ENCODE measurements at places on chromosomes 5 and 9.
A peak's percentile ranks its signal among the peaks of the same experiment; 100 is the strongest.

DNA sequence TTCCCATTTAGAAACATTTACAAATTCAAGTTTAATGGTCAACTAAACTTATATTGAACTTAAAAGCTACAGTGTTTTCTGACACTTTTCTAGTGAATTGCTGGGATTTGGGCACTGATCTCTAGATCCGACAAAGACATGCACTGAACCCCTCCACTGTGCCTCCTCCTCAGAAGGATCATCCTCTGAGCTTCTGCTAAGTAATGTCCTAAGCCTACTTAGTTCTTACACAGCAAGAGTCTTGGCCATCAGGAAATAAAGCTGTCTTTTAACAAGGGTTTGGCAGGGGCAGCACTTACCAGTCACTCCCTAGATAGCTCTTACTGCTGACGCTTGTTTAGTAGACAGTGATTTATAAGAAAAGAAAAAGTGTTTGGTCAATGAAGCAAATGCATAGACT, 50.5 kb downstream of the FAM81B start:
- DNase-seq = no peak

DNA sequence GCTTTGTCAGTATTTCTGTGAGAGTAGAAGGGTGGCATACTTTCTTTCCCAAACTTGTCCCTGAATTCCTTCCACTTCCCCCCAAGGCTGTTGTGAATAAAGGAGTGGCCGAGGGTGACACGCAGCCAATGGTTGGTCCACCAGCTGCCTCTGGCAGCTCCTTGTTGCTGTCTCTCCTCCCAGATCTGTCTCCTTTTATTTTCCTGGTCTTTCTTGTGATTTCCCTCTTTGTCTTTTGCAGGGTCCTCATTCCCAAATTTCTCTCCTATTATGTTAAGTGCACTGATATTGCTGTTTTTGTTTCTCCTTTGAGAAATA, 137.5 kb upstream of the HMHB1 start:
- DNase-seq = no peak

- DNase-seq = no peak
Observed at GRCh38 chr5:139275956-139276355, 17.6 kb upstream of the MATR3 start.

GRCh38 chr5:77921094-77921768, 145.1 kb upstream of the TBCA start:
- no peak for DNase-seq

GRCh38 chr5:95959051-95959887, 2.4 kb downstream of the ELL2 start:
- no peak for DNase-seq

GRCh38 chr5:35587419-35587818, 30.2 kb upstream of the SPEF2 start:
- DNase-seq = no peak

- DNase-seq = no peak
Observed at GRCh38 chr9:19694601-19695000, 94.2 kb downstream of the SLC24A2 start.

GRCh38 chr9:134064711-134065110, 3.1 kb downstream of the BRD3 start:
- DNase-seq = no peak

DNA sequence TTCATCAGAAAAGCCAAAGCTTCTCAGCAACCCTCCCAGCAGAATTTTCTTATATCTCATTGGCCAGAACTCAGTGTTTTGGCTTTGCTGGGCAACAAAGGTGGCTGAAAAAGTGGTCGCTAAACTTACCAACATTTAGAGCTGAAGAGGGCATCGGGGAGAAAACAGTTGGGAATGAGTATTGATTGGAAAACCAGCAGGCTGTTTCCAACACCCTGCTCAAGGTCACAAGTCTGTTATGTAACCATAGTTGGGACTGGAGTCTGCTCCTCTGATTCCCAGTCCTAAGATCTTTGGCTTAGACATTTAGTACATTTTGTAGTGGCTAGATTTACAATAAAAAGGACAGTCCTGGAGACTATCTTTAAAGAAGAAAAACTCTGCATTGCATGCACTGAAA, 17.1 kb downstream of the IL12B start:
- no peak for DNase-seq

GRCh38 chr9:37565661-37566618, 10.2 kb downstream of the FBXO10 start:
- peak; percentile 21 for DNase-seq

GRCh38 chr9:136110082-136111061, 8.3 kb downstream of the TMEM250 start:
- no peak for DNase-seq

GRCh38 chr5:1481266-1481958, 36.2 kb upstream of the SLC6A3 start:
- DNase-seq = no peak

DNA sequence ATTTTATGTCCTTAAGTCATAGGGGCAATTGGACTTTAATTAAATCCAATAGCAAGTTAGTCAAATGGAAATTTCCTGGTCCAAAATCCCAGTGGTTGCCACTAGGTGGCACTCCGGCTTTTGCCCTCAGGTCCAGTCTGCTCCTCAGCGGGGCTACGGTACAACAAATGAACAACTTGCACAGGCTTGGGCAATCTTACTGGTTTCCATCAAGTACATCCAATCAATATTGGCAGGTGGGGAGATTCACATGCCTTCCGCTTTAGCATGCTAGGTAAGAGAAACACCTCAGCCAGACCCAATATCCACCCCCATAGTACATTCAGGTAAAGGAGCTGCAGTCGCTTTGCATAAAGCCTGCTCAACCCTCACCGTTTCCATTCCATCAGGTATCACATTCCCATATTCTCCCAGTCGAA, 6.3 kb upstream of the MXD3 start:
- no peak for DNase-seq

GRCh38 chr9:128792978-128793686, 6.1 kb downstream of the TBC1D13 start:
- DNase-seq = no peak

GRCh38 chr5:39195198-39195826, 24.1 kb downstream of the FYB1 start:
- no peak for DNase-seq

- no peak for DNase-seq
Observed at GRCh38 chr5:79806741-79807140, 117.1 kb downstream of the CMYA5 start.

GRCh38 chr9:106717686-106718085, 145.3 kb upstream of the ZNF462 start:
- DNase-seq = no peak

- no peak for DNase-seq
Observed at GRCh38 chr5:83877911-83878706, 157.5 kb upstream of the HAPLN1 start.

DNA sequence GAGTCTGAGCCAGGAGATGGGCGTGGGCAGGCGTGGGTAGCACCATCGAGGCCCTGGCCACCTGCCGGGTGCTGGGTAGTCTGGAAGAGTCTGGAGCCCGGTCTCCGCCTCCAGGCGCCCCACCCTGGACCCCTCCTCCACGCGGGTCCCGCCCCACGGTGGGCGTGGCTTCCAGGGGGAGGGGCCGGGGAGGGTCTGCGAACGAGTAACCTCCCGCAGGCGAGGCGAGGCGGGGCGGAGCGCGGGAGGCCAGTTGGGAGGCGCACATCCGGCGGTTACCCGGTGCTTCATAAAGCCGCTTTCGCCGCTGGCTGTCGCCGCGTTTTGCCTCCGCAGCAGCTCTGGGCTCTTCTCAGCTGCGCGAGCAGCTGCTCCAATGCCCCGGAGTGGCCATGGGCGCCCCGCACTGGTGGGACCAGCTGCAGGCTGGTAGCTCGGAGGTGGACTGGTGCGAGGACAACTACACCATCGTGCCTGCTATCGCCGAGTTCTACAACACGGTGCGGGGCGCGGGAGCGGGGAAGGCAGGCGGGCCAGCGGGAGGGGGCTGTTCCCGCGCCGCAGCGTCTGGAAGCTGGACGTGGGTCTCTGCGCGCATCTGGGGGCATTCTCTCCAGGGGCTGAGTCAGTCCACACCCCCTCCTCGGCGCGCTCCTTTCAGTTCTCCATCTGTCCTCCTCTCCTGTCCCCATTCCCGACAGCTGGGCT, at the start of gene ACER2:
Gene ACER2 (plus strand): TSS at position 317 of the 708 bp plus-strand sequence. CDS start 76 bp downstream, at position 393.
- peak; percentile 91 for DNase-seq

- DNase-seq = no peak
Observed at GRCh38 chr9:134663753-134664415, 22.3 kb downstream of the COL5A1 start.

DNA sequence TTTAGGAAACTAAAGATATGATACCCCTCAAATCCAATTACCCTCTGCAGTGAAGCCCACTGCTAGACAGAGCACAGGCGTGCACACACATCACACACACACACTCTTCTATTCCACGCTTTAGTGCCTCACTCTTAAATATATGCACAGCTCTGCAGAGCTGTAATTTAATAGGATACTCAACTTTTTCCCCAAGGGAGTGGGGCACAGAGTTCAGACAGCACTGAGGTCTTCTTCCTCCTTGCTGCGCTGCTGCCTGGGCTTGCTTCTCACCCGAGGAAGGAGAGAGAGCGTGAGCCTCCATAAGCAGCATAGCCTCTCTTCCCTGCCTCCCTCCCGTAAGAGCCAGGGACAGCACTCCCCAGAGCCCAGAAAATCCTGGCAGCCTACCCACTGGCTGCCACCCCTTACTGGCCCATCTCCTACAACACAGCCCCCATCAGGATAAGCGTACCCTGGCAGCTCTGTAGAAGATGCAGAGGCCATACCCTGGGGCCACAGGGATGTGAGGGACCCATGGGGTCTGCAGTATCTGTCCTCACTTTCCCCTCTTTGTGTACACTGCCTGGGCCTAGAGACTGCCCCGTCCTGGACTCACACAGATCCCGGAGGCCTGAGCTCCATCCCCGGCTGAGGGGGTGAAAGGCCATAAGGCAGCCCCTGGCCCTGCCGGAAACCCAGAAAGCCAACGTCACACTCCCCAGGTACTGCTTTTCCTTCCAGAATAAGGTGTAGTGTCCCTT, 102.1 kb downstream of the C5orf15 start:
- DNase-seq = no peak

DNA sequence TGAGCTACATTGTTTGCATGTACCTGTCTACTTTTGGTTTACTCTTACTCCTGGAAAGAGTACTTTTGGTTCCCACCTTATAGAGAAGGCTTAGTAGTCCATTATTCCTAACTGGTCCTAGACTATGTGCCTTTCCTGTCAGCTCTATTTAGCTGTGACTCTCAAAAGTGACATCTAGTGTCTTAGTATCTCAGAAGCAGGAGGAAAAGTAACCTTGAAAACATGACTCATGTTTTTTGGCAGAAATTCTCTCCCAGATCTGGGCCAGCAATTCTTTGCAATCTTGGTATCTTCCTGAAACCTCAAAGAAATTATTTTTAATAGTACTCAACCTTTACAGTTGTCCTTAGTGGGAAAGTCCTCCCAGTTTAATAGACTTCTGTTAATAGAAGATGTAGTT, 691.7 kb upstream of the SEMA6A start:
- no peak for DNase-seq

Measured in GM12891 (cell line).